ENCODE measurements at places on chromosomes 3 and 15.

DNA sequence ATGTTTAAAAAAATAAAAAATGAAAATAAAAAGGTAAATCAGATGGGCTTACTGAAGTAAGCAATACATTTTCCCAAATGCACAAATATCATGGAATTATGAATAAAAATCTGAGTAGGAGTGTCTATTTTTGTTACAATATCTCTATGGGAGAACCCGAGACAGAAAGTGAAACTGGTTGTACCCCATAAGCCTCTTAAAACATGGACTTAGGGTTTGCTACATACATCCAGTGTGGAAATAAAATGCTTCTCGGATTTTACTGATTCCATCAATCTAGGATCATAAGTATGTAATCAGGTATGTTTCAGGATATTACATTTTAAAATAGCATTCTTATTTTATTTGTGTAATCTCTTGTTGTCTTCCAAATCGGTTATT lies 177.8 kb upstream of the CDIN1 start:
- DNase-seq = no peak
- H3K36me3 ChIP-seq = no peaks in the 10 kb centered on the region
- no peak overlapping the region for H3K27ac ChIP-seq

DNA sequence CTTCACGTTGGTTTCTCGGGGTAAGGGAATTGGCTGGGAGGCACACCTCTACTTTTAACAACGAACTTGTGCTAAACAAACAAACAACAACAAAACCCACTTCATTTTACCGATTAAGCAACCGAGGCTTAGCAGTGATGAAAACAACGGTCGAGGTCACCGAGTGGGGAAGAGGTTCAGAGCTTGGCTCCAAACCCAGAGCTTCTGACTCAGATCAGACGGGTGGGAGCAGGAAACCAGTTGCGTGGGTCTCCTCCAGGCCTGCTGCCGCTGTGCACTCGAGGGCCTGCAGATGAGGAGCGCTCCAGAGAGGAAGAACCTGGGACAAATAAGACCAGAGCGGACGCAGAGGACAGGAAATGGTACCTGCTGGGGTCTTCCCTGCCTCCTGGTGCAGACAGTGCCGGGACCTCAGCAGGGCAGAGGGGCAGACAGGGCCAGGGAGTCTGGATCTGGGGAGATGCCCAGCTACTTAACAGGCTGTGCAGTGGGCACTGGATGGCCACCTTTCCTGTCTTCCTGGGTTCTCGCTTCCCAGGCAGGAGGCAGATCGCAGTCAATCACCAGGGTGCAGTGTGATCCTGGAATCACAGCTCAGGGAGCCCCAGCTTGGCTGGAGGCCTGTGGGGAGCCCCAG lies 99.0 kb upstream of the MEF2A start:
- no peaks in the 10 kb centered on the region for H3K27me3 ChIP-seq
- peaks cover 12% of the 10 kb centered on the region for H3K36me3 ChIP-seq
- H3K4me1 ChIP-seq = peaks cover 7% of the 10 kb centered on the region
- H3K27ac ChIP-seq = no peak overlapping the region
- no peak overlapping the region for H3K4me3 ChIP-seq
- peak; percentile 69 for DNase-seq

GRCh38 chr3:183775781-183776180 lies 49.6 kb downstream of the MAP6D1 start:
- H3K36me3 ChIP-seq = peaks cover 47% of the 10 kb centered on the region
- no peaks in the 10 kb centered on the region for H3K27me3 ChIP-seq
- H3K4me3 ChIP-seq = no peak overlapping the region
- no peak overlapping the region for H3K27ac ChIP-seq
- peaks cover 16% of the 10 kb centered on the region for H3K4me1 ChIP-seq

- H3K4me3 ChIP-seq = peak overlapping the region; percentile 28
- DNase-seq = no peak
- no peak overlapping the region for H3K27ac ChIP-seq
- peaks cover 19% of the 10 kb centered on the region for H3K36me3 ChIP-seq
- H3K27me3 ChIP-seq = no peaks in the 10 kb centered on the region
These were observed 7.1 kb downstream of the CELSR3 start for GRCh38 chr3:48655606-48656005.

DNA sequence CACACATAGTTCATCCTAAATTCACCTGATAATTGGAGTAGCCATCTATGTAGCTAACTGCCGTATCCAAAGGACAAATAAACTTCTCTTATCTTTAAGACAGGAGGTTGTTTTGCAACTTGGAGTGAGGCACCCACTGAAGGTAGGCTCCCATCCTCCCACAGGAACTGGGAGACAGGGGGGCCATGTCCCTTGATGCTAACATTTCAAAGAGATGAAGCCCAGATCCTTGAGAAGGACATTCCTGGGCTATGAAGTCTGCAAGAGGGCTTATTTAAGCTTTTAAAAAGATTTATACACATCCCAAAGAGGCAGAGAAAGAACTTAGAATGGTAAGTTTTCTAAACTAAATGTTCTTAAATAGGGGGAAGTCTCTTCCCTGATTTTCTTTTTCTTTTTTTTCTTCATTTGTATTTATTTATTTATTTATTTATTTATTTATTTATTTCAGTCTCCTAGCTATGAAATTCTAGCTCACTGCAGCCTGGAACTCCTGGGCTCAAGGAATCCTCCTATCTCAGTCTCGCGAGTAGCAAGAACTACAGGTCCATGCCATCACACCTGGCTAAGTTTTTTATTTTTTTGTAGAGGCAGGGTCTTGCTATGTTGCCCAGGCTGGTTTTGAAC lies 12.8 kb upstream of the MOBP start:
- H3K27ac ChIP-seq = no peak overlapping the region
- H3K4me1 ChIP-seq = no peaks in the 10 kb centered on the region
- no peaks in the 10 kb centered on the region for H3K36me3 ChIP-seq
- no peak for DNase-seq
- no peak overlapping the region for H3K4me3 ChIP-seq

DNA sequence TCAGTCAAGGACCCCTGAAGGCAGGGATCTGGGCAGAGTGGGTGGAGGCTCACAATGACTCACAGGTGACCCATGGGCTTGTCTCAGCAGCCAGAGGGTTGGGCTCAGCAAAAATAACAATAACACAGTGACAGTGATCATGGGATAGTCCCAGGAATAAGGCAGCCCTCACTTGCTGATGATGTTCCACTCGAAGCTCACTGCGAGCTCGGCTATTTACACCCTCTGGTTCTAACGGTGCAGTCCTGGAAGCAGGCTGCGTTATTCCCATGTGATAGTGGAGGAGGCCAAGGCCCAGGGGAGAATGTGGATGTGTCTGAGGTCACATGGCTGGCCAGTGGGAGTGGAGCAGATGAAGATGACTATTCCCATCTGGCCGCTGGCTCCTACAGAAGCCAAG lies 16.2 kb downstream of the CCDC33 start:
- H3K27ac ChIP-seq = peak overlapping the region; percentile 43
- peaks cover 8% of the 10 kb centered on the region for H3K27me3 ChIP-seq
- no peak for DNase-seq
- peaks cover 25% of the 10 kb centered on the region for H3K4me1 ChIP-seq

GRCh38 chr3:147758771-147759170 lies 349.6 kb downstream of the ZIC1 start:
- no peak for DNase-seq
- H3K27ac ChIP-seq = peak overlapping the region; percentile 94
- no peaks in the 10 kb centered on the region for H3K27me3 ChIP-seq
- H3K4me1 ChIP-seq = peaks cover 25% of the 10 kb centered on the region
- no peak overlapping the region for H3K4me3 ChIP-seq
